ENCODE measurements at places on chromosomes 7 and 10.
A peak's percentile ranks its signal among the peaks of the same experiment; 100 is the strongest.

- DNase-seq = no peak
Measured at GRCh38 chr10:77398986-77399755, 238.4 kb downstream of the KCNMA1 start.

DNA sequence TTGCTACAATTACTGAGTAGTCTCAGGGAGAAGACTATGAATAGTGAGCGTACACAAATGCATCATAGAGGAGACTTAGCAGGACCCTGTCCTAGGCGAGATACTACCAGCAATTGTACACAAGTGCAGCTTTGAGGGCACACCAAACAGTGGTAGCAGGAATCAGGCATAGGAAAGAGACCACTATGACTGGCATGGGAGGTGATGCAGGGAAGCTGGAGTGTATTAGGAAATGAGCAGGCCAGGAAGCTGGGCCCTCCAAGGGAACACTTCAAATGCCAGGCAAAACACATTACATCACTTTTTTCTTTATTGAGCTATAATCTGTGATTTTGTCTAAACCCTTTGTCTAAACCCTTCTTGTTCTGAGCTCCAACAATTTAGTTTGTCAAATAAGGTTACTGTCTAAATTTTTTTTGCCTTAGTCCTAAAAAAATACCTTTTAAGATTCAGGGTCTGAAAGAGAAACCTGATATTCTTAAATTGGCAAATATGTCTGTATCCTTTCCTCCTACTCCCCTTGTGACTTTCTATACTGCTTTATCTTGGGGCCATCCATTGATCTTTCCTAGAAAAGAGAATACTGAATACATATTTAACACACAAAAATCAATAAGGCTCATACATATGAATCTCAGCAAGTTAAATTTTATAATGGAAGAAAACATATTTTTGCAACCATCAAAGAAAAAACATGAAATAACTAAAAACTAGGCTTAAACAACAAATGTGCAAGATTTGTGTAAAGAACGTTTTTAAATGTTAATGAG, 193.8 kb upstream of the PHYHIPL start:
- peak; percentile 53 for DNase-seq

DNA sequence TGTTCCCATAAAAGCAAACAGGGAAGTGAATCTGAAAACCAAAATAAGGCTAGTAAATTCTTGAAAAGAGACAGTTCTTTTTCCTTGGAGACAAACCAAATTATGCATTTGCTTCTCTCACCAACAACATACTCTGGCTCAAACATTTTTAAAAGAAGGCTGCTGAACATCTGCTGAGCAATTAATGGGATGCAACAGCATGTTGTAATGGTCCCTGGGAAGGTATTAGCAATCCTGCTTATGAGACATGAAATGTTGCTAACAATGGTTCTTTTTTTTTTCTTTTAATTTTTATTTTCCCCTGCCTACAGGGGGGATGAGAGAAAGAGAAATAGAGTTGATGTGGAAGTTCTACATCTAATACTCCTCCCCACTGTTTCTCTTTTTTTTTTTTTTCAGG, 572.1 kb downstream of the SORCS1 start:
- DNase-seq = no peak

DNA sequence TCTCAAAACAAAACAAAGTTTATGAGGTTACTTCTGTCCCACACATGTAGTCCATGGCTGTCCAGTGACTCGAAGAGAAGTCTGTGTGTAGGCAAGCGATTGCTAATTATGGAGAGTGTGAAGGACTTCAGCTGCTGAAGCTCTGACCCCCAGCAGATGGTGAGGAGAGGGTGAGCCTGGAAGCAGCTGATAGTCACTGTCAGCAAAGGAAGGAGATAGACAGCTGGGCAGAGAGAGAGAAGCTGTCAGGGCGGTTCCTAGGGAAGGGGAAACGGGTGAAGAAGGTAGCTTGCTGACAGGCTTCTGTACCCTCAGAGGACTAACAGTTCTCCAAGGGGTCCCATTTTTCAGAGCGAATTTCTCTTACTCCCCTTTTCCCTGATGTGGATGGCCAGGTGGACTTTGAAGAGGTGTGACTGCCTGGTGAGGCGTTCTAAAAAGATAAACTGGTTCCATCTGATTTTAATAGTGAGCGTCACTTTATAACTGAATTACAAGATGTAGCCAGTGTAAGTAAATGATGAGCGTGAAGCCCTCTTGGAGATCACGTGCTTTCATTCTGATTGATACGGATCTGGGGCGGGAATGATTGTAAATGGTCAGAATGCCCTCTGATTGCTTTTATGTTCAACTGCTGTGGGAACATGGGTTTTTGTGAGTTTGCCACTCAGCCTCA, 12.1 kb downstream of the ZSCAN21 start:
- no peak for DNase-seq

- DNase-seq = no peak
Measured at GRCh38 chr10:9296190-9296589, 1241.7 kb downstream of the GATA3 start.

GRCh38 chr10:97781618-97782331, 10.0 kb upstream of the SFRP5 start:
- no peak for DNase-seq

DNA sequence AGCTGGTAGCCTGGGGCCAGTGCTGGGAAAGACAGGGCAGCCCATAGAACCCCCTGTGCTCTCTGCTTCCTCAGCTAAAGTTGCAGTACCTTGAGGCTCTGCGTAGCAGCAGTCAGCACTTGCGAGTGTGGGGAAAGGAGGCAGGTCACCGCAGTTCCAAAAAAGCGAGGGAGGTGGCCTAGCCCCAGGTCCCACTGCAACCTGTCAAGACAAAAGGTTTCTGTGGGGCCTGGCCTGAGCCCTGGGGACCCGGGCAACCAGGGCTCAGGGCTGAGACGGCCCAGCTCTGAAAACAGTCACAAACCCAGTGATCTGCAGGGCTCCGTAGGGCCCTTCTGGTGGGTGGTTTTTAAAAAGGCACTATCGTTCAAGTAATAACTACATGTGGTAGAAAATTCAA, 19.5 kb downstream of the RRP12 start:
- peak; percentile 1 for DNase-seq

- no peak for DNase-seq
Measured at GRCh38 chr10:30188101-30188500, 128.7 kb upstream of the JCAD start.

DNA sequence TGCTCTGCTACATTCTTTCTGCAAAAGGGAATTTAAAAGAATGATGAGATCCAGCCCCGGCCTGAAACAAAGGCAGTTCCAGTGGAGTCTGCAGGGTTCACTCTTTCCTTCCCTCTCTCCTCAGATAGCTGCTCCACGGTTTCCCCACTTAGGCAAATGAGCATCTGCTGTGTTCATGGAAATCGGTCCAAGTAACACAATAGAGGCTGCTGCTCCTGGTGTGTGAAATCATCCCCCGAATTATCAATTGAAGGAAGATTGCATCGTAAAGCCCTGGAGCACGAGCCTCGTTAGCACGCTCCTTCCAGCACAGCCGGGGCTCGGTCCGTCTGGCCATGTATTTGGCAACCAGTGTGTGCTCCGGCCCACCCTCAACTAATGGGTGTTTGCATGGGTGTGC, 108.3 kb upstream of the DPP6 start:
- DNase-seq = no peak

DNA sequence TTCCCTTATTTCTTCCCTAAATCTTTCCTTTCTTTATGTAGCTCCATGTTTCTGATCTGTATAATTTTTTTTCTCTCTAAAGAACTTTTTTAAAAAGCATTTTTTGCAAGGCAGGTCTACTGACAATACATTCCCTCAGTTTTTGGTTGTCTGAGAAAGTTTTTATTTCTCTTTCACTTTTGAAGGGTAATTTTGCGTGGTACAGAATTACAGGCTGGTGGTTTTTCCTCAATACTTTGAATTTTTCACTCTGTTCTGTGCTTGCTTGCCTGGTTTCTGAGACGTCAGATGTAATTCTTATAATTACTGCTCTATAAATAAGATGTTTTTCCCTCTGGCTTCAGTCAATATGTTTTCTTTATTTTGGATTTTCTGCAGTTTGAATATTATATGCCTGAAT, 205.4 kb upstream of the VSTM2A start:
- DNase-seq = no peak

DNA sequence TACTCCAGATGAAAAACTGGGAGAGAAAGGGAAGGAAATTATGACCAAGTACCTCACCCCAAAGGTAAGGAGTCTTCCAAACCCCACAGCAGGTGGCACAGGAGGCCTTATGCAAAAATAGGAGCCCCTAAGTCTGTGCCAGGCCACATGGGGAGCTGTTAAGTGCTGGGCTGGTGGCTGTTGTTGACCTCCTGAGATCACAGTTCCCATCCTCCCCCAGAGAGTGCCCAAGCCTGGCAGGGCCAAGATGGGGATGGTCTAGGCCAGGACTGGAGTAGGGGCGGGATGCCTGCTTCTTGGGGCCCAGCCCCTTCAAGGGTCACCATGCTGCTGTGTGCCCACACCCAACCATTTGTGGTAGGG, 145.8 kb downstream of the RGS10 start:
- no peak for DNase-seq

DNA sequence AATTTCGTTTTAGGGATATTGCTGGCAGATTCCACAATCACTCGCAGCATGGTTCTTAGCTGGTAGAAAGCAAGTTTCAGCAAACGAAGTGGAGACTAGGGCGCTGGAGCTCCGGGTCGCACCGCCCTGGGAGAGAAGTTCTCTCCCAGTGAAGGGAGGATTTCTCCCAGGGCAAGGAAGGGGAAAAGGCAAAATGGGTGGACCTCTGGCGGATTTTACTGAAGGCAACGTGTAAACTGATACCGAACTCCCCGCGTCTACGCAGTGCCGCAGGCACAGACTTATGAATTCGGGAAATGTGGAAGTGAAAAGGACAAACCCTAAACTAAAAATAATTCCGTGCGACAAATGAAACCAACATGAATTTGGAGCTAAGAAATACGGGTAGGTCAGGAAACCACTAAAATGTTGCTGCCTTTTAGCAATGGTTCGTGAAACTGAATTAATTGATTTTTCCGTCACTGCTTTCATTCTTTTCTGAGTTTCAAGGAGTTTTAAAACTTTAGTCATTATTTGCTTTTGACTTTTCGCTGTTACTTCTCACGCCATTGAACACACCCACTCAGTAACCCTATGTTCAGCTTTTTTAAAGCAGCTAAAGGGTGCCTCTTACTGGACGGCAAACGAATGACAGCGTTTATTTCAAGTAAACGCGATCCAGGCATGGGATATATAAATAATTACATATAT, at the start of gene MYOF:
Gene MYOF (minus strand): TSS at position 190 of the 690 bp plus-strand sequence. CDS start 140 bp downstream, at position 50.
- peak; percentile 49 for DNase-seq

GRCh38 chr10:56028298-56029132, 332.5 kb downstream of the ZWINT start:
- DNase-seq = no peak

DNA sequence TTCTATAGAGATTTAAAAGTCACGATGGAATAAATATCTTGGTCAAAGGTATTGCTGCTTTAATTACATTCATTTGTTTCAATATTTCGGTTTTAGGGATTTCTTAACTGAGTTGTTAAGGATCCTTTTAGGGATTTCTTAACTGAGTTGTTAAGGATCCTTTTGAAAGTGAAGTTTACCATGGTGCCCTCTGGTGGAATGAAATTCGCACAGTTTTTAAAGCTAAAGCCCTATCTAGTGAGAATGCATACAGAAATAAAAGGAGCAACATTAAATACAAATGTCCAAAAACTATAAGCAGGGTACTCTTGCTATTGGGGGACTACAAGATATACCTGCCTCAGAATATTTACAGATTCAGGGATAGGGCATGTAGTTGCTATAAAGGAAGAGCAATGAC, 193.7 kb downstream of the RNLS start:
- DNase-seq = no peak

GRCh38 chr10:47060993-47061500, 149.8 kb downstream of the PTPN20 start:
- DNase-seq = no peak

DNA sequence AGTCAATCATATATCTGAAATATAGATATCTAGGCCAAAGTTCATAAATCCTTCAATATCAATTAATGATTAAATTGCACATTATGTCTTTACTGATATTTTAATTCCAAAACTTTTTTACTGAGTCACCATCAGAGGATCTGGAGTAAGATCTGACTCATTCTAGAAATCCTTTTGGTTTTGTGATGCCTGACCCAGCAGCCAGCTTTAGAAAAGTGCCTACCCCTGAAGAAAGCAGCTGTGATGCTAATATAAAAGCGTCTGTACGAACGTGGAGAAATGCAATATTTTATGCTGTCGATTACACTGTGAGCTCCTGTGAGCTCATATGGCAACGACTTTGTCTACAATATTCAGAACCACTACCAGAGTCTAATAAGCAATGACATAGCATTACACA, 142.5 kb upstream of the LRRTM3 start:
- no peak for DNase-seq

DNA sequence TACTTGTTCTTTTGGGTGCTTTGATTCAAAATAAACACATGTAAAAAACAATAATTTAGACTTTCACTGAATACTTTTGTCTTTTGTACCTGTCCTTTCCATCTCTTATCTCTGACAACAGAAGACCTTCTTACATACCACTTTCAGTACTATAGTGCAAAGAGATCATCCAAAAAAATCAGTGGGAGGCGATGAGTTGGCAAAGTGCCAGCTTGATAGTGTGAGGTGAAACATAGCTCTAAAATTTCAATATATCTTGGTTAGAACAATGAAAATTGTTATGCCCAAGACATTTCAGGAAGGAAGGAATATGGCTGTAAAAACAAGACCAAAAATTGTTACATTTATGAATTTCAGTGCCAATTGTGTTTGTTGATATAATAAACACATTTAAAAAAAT, 390.2 kb upstream of the COBL start:
- no peak for DNase-seq

- DNase-seq = no peak
Measured at GRCh38 chr7:14430926-14431325, 441.5 kb upstream of the ETV1 start.

DNA sequence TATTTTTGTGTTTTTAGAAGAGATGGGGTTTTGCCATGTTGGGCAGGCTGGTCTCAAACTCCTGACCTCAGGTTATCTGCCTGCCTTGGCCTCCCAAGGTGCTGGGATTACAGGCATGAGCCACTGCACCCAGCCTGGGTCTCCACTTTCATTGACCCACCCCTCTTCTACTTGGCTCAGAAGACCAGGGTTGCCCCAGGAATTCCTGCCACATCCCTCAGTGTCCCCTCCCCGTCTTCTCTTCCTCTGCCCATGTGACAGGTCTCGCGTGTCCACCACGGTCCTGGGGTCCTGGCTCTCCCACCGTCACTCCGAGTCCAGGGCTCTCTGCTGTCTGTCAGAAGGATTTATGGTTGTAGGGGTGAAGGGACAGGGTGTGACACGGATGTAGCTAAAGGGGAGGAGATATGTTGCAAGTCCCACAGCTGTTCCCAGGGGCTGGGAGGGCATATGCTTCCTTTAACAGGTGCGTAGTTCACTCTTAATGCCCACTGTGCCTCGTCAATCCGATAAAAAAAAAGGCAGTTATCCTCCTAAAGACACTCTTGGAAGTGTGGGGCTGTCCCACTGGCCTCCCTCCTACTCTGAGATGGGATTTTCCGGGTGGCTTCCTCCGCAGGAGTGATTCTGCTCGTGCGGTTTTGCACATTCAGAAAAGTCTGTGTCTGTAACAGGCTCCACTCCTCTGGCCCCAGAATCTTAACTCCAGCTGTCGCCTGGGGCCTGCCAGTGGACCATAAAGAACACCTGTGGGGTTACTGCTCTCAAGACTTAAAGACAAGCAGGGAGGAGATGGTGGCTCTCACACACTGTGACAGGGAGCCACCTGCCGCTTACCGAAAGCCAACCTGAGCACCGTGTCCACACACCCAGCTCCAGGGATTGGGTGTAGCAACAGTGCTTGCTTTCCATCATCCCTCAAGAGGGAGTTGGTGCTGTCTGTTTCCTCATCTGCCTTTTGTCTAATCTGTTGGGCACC, 36.7 kb upstream of the SHH start:
- no peak for DNase-seq

GRCh38 chr7:8189625-8190024, 72.3 kb downstream of the ICA1 start:
- no peak for DNase-seq
